ENCODE measurements at places on chromosomes 4 and X.

DNA sequence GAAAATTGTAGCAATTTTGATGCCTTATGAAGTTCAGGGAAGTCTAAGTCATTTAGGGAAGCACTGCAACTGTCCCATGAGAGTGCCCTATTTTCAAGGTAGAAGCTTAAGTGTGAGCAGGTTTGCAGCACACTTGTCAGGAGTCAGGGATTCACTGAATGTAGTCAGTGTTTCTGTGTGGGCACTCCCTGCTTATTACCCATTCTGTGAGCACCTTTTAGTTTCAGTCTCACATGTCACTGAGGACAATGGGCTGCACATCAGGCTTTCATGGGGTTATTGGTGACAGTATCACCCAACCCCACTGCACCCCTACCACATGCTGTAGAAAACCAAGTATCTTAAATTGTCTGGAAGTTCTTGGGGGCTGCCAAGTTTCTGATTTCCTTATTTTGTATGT, 2.9 kb upstream of the CCNG2 start:
- no peak for DNase-seq

- DNase-seq: no peak
Observed at GRCh38 chrX:20515841-20516461, 249.2 kb upstream of the RPS6KA3 start.

DNA sequence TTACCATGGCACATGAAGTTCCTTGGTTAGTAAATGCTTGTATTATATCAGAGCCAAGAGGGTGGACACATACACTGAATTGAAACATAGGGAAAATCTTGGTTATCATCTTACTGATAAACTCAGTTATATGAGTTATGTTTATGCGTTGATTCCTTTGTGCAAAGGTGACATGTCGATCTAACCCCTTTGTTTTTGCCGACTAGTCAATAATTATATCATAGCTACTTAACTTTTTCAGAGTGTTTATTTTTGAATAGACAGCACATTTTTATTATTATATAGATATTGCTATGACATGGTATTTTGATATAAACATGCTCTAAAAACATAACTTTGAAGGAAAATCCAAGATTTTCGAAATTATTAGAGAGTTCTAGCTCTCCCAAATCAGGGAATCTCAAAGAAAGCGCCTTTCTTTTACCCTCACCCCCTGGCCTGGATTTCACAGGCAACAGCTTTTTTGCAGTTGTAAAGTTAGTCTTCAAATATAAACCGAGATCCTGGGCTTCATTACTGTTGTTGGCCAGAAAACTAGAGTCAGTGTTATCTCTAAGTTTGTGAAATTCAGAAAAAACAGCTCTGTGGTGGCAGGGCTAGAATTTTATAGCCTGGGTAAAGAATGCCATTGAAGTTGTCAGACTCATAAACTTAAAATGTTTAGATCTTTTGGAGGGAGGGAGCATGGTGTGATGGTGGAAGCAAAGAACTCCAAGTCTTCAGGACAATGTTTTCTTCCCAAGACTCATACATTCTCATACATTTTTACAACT, 45.8 kb upstream of the PITX2 start:
- no peak for DNase-seq

GRCh38 chr4:66197451-66197850, 527.2 kb upstream of the EPHA5 start:
- no peak for DNase-seq

GRCh38 chr4:88284439-88285234, at the start of gene PPM1K:
Gene PPM1K, minus strand, starts transcription at chr4:88284561. Its CDS starts 5,978 bp downstream, at chr4:88278583.
- DNase-seq: peak; percentile 98

- DNase-seq: no peak
Observed at GRCh38 chr4:180521181-180521580, 1722.0 kb upstream of the TENM3 start.

- no peak for DNase-seq
Observed at GRCh38 chr4:7434766-7435150, at the start of gene PSAPL1. Gene PSAPL1, minus strand, starts transcription at chr4:7434930. Its CDS starts 51 bp downstream, at chr4:7434879.

DNA sequence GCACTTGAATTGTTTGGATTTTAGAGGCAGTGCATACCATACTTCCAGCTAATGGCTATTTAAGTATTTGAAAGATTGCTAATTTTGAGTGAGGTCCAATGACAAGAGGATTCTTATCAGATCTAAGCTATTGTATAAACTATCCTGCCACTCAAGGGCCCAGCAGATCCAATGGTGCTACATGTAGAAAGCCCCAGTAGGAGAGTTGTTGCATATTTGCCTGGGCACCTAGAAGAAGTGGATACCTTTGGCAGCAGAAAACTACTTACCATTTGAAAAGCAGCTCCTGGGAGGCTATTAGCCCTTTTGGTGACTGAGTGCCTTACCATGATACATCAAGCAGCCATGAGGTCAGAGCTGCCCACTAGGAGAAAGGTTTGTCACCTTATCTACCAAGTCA, 447.3 kb downstream of the C4orf33 start:
- DNase-seq: no peak
